ENCODE measurements at places on chromosomes 4 and X.

GRCh38 chr4:139514382-139515059 is 41.5 kb downstream of the SETD7 start:
- no peak for DNase-seq

DNA sequence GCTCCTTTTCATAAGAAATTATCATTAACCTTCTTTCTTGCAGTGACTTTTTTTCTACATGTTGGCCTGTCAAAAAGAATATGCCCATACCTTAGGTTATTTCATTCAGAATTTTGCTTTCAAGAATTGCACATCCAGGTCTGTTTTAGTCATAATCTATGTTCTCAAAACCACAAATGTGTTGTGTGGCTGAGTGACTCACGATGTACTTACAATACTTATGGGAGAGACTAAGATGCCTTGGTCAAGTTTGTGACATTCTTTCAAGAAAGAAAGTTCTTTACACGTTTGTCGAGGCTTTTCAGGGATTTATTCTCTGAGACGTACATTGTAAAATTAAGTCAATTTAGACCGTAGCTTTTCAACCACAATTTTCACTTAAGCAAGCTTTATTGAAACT is 396.7 kb downstream of the FSTL5 start:
- DNase-seq = no peak

DNA sequence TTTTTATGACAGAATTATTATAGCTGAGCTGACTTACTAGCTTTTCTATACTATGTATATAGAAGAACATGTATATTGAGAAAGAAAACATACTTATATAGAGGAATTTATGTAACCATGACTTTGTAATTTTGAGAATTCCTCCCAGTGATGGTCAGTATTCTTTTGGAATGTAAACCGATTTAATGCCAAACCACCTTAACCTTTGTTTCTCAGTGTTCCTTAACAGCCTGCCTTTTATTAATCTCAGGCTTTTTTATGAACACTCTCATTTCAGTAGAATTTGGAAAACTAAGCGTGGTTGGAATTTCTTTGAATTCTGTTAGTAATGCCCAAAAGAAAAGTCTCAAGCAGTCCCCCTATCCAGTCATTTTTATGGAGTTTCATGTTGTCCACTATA is 47.0 kb downstream of the MOSPD2 start:
- no peak for DNase-seq

GRCh38 chr4:151801547-151802516 is 41.0 kb upstream of the GATB start:
- no peak for DNase-seq

DNA sequence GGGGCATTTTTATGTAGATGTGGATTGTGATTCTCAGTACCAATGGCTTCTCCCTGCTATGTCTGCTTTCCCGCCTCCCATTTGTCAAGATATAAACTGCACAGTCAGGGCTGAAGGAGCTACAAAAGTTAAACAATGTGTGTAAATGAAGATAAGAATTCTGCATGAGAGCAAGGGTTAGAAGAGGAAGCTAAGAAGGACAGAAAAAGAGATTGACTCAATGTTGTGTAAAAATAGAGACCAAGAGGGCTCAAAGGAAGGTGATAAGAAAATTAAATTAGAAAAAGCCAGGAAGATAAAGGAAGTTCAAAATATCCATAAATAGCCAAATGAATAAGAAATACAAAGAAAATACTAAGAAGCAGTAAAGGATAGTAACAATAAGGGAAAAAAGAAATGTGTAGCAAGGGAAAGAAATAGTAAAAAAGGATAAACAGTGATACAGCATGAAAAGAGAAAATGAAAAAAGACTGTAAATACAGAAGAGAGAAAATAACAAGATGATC is 82.5 kb downstream of the AMELX start:
- DNase-seq = no peak
